T follicular helper cell (primary cell): ENCODE measurements at places on chromosomes 1 and 21.

DNA sequence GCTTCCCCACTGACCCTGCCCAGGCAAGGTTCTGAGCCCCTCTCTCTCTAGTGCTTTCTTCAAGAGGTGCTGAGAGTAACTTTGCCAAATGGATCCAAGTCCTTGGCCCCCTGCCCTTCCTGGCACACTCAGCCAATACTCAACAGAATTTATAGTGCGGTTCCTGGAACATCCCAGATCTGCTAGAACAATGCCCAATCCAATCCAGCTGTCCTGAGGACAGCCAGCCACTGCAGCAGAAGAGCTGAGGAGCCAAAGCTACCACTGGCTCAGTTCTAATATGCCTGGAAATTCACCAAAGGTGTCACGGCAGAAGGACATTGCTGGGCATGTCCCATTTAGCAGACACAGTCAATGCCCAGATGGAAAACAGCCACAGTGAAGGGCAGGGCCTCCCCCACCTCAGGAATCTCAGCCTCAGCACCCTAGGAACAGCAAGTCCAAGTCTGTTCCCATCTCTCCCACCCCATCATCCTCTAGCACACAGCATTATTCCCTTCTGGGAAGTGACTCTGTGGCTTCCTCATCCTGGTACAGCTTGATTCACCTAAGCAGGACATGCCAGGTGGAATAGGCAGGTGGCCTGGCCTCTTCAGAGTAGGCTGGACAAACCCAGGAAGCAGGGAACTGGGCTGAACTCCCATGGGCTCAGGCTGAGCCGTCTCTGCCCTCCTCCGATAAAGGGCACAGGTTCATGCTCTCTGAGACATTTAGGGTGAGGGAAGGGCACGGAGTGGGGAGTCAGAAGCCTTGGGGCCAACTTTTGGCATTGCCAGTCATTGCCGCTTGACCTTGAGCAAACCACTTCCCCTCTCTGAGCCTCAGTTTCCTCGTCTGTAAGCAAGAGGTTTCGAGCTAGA lies 24.6 kb downstream of the PMVK start:
- DNase-seq, result no peak

DNA sequence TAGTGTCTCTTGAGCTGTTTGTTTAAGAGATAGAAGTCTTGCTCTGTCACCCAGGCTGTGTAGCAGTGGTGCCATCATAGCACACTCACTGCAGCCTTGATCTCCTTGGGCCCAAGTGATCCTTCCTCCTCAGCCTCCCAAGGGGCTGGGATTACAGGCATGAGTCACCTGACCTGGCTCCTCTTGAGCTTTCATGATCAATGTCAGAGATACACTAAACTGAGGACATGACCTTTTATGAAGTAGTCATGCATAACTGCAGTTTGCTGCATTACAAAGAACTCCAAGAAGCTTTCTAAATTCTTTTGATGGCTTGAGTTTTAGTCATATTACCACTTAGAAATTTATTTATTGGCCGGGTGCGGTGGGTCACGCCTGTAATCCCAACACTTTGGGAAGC lies 77.7 kb downstream of the CC2D1B start:
- DNase-seq, result no peak

- no peak for DNase-seq
These were observed 1020.2 kb downstream of the TTLL7 start for GRCh38 chr1:82978461-82979324.

DNA sequence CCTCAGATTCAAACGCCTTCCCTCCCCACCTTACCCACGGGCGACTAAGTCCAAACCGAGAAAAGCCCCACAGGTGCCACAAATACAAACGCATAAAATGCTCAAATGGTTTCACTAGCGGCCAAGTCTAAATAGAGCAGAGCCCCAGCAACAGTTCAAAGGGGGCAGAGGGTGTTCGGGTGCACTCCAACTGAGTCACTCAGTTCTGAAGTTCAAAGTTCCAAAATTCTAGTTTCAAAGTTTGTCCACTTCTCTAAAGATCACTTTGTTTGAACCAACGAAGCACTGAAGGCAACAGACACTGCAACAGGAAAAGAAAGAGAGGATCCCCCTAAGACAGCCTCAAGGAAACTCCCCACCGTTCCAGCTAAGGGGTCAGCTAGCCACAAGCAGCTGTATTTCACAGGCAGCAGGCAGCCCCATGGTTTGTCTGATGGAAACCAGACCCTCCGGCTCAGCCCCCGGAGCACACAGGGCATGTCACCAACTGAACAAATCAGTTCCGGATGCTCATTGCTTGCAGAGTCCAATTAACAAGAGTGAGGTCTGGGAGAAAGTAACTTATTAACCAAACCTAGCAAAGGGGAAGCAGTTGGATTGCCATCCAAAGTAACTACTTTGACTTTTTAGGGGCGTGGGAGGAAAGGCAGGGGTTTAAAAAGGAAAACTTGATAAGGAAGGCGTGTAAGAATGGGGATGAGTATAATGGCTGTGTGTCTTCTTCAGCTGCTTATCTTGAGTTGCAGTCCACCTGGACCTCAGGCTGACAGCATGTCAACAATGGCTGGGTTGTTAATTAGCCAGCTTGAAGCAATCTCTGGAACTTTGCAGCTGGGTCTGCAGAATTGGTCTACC lies 1423.9 kb upstream of the PRMT6 start:
- DNase-seq, result no peak

DNA sequence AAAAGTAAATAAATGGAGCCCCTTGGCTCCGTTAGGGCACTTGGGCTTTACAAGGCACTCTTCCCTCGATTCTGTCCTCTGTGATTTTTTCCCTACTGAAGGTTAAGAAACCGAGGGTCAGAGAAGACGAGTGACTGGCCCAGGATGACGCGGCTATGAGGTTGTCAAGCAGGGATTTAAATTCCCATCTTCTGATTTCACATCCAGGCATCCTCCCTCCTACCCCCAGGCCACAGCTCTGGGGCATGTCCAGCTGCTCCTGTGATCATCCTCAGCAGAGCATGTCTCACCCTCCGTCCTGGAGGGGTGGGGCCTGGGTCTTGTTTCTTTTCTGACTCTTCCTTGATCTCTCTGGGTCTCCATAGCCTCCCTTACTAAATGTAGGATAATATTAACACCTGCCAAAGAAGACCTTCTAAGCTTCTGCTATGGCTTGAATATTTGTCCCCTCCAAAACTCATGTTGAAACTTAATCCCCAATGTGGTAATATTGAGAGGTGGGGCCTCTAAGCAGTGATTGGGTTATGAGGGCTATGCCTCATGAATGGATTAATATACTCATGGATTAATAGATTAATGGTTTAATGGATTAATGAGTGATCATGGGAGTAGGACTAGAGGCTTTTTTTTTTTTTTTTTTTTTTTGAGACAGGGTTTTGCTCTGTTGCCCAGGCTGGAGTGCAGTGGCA lies 4.6 kb downstream of the CRYBG2 start:
- no peak for DNase-seq

DNA sequence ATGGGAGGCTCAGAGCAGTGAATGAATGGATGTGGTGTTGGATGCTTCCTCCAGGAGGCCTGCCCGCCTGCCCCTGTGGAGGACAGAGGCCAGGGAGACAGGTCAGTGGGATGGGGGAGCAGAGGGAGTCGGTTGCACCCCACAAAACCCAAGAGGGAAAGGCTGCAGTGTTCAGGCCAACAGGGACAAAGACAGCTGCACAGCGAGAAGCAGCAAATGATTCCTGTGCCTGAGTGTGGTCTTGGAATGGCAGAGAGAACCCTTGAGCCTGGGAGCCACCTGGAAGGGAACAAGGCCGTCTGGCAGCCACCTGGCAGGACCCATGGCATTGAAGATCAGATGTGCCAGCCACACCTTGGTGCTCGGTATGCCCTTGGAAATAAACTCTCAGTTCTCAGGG lies 8.1 kb downstream of the TFF3 start:
- DNase-seq, result no peak

DNA sequence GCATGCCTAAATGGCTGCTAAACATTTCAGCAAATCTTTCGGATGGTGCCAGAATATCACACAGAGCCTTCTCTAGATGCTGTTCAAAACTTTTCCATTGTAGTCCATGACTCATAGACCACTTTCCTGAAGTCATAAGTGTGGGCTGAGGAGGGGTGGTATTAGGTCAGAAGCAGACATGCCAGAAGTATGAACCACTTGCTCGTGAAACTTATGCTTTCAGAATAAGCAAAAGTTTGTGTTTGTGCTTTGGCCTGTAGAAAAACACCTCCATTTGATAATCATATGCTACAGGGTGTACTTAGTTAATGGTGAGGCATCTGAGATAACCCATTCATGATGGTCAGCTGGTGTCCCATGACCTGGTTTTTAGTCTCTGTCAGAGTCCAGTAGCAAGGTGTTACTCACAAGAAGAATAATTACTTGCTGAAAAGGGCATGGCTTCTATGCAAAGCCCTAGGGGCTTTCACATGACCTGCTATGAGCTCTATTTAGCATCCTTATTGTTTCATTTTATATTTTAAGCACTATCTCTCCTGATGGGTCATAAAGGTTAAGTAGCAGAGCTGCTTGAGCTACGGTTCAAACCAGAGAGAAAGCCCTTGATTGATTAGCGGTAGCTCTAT lies 183.1 kb upstream of the IVNS1ABP start:
- DNase-seq, result no peak

GRCh38 chr1:20950679-20951078 lies 163.6 kb upstream of the HP1BP3 start:
- DNase-seq, result no peak

- DNase-seq, result no peak
These were observed 535 bp upstream of the DISC1 start for GRCh38 chr1:231625975-231626534.

DNA sequence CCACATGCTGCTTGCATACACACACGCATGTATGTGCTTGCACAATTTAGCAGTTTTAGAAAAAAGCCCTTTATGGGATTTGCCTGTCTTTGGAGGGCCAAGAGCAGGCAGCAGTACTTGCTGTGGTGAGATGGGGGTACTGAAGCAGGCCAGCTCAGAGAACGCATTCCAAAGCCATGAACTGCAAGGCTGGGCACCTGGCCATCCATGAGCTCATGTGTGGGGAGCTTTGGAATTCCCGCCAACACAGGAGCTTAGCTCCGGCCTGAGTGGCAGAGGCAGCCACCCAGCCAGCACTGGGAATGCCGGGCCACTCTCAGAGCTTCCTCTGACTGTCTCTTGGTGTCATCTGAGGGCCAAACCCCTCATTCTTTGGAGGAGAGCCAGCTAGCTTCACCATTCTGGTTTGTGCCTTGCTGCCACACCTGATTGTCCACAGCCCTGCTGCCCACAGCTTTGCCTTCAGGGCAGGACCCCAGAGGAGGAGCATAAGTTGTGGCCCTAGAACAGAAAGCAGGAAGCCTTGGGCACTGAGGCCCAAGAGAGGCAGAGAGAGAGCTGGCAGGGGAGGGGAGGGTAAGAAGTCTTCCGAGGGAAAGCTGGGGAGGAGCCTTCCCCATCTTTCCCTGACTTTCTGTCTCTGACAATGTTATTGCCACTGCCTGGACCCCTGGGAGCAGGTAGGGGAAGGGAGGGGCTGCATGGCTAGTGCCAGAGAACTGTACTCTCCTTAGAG lies 92.1 kb upstream of the POU3F1 start:
- DNase-seq, result no peak

DNA sequence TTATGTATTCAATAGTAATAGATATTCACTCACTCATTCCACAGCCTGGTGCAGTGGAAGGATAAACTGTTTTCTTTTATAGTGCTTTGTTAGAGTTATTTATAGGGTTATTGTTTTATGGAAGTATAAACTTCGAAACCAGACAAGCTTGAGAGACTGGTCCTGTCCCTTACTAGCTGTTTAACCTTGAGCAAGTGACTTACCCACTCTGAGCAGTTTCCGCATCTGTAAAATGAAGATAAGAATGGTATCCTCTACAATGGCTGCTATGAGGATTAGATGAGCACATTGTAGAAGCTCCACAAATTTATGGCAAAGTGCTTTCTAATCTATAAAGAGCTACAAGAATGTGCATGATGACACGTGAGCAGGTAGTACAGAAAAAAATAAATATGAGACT lies 30.8 kb upstream of the EPS15 start:
- no peak for DNase-seq

DNA sequence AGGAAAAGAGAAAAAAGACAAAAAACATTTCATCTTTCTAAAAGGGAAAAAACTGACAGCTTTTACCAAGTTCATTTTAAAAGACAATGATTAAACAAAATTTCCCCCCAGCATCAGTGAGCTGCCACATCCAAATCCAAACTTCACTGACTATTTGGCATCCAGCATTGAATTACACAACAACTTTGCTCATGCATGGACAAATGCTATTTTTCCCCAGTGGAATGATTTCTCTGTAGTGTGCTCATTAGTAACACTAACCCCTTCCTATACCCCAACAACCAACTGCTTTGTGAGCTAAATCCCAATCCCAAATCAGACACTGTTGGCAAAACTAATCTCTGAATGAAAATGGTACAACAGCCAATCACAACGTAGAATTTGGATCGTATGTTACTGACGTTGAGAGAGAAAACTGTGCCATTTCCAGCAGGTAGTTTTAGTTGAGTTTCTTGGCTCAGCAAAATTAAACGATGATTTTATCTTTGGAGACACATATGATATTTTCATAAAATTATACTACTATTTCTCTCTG lies 37.9 kb downstream of the PIK3R3 start:
- no peak for DNase-seq
